ENCODE measurements at places on chromosomes 16 and 17. TPM values are rescaled to one million over a fixed set of nuclear protein-coding genes. Genes with fewer than 3 reads are reported as not detected.

GRCh38 chr17:63140255-63140654 lies 174.2 kb downstream of the TANC2 start:
- DNase-seq, result peak; percentile 70

DNA sequence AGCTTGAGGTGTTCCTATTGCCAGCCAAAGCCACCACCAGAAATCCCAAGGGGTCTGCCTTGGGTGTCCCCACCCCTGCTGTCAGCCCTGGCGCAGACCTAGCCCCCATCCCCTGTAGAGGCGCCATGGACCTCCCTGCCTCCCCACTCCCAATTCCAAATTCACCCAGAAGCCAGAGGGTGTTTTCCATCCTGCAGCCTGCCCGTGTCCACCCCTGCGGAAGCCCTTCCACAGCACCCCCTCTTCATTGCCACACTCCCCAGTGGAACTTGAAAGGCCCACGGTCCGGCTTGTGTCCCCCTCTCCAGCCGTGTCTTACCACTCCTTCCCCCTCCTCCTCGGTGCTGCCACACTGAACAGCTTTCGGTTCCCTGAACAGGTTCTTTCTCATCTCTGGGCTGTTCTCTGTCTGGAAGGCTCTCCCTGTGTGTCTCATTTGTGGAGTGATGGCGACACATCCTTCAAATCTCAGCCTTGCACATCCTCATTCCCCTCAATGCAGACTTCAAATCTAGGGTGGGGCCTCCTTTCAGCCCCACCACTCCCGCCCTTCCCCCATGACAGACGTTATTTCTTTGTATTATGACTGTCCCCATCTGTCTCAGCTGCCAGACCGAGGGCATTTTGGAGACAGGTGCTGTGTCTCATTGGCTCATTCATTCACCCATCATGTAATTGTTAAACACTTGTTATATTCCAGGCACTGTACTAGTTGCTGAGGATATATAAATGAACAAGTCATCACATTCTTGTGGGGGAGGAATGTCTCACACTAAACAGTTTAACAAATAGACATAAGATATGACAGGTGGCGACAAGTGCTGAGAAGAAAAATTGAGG lies 36.3 kb downstream of the ADGRG5 start:
- DNase-seq, result no peak

GRCh38 chr16:20944861-20945574 lies 44.4 kb downstream of the LYRM1 start:
- DNase-seq, result no peak

The APOBR gene
- not detected for total RNA-seq

DNA sequence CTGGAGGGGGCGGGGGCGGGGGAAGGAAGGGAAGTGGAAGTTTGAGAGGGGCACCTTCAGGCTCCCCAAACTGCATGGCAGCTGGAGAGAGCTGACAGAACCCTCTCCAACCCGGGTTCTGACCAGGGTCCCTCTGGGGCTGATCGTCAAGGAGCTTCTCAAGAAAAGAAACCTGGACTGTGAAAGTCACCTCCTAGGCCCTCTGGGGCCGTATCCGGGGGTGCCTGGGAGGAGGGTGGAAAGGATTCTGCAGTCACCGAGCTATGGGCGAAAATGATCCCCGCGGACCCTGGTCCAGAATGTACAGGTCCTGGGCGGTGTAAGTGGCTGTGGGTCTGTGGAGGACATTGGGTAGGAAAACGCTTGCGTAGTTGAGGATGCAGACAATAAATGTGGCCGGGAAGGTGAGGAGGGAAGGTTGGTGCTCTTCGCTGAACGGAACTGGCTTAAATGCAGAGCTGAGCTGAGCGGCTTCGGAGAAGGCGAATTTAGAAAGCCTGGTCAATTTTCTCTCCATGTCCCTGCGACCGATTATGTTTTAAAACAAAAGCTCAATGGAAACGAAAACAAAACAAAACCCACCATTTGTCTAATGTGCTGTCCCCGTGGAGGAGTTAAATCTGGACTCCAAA lies 3.6 kb upstream of the LHX1 start:
- no peak for DNase-seq

DNA sequence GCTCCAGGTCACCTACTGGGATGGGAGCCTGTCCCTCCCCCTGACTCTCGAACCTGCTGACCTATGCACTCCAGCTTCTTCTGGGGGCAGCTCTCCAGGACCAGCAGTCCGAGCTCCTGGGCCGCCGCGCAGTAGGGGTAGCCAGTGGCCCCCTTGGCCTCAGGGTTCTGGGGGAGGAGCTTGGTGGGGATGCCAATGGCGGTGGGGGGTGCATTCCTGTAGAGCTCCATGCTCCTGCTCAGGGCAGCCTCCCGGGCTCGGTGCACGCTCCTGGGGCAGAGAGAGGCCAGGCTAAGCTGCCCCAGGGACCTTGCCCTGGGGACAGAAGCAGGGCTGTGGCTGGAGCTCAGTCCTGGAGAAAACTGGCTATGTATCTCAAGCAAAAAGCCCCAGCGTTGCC lies 7.7 kb upstream of the SPATA2L start:
- DNase-seq, result no peak

The TMEM114 gene
- total RNA-seq, result not detected

GRCh38 chr17:16191604-16192003 lies 23.7 kb downstream of the NCOR1 start:
- no peak for DNase-seq

GRCh38 chr17:7856011-7856810 lies 1.1 kb downstream of the NAA38 start:
- DNase-seq, result peak; percentile 54

The LRRC45 gene
- 13.4 TPM for total RNA-seq

The CHST5 gene
- under 0.01 TPM for total RNA-seq

GRCh38 chr17:12967962-12968361 lies 49.9 kb downstream of the ELAC2 start:
- no peak for DNase-seq

The CES4A gene
- total RNA-seq, result 1.9 TPM

DNA sequence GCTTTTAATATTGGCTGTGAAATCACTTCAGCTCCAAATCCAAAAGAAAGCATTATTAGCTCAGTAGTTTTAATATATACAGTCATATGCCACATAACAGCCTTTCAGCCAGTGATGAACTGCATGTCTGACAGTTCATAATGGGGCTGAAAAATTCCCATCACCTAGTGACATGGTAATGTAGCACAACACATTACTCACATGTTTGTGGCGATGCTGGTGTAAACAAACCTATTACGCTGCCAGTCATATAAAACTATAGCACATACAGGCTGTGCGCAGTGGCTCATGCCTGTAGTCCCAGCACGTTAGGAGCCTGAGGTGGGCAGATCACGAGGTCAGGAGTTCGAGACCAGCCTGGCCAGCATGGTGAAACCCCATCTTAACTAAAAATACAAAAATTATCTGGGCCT lies 92.2 kb downstream of the TUBD1 start:
- peak; percentile 96 for DNase-seq

DNA sequence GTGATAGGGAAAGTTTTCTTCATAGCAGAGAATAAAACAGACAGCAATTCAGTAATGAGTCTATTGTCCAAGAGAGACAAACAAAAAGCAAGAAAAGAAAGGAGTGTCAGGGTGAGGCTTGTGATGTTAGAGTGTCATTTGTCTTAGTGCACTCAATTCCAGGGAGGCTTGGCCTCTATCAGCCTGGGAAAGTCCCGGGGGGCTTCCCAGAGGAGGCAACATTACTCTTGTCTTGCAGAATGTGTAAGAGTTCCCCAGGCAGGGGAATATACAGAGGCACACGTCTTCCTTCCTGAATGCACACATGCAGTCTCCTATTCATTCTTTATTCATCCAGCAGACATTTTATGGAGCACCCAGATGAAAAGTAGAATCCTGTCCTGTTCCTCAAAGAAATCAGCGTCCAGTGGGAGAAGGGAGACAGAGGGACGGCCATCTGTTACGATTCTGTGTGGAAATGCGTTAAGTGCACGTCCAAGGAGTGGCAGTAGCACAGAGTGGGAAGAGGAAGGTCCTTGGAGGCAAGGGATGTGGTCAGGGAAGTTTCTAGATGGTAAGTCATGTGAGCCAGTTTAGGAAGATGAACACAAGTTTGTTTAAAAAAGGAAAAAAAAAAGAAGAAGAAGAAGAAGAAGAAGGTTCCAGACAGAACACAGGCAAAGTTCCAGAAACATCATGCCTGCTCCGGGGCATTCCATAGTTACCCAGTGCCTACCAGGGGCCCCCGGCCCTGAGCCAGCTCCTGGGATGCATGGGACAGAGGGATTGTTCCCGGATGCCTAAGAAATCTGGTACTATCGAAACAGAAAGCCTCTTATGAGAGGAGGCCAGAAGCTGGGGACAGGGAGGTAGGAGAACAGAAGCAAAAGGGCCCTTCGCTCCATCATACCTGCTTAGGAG lies 21.1 kb downstream of the CACNG4 start:
- DNase-seq, result no peak

DNA sequence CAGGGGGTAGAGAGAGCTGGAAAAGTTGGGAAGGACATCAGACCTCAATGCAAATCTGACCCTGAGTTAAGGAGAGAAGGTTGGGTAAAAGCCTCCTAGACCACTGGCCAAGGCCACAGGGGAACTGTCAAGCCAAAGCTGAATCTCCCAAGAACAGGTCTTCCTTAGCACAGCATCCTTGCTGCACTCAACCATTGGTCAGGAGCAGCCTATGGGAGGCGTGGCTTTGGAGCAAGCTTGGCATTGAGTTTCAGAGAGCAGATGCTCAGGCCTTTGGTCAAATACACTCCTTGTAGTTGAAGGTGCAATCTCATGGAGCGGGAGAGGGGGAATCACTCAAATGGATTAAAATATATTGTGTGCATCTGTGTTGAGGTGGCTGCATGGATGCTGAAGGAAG lies 21.8 kb downstream of the SOX9 start:
- DNase-seq, result no peak

GRCh38 chr16:66601471-66601870 lies 3.0 kb upstream of the CMTM3 start:
- no peak for DNase-seq

The GAST gene
- total RNA-seq, result not detected

The C17orf100 gene
- total RNA-seq, result 0.43 TPM

The ANKRD40CL gene
- not detected for total RNA-seq

The PRAC1 gene
- total RNA-seq, result not detected

DNA sequence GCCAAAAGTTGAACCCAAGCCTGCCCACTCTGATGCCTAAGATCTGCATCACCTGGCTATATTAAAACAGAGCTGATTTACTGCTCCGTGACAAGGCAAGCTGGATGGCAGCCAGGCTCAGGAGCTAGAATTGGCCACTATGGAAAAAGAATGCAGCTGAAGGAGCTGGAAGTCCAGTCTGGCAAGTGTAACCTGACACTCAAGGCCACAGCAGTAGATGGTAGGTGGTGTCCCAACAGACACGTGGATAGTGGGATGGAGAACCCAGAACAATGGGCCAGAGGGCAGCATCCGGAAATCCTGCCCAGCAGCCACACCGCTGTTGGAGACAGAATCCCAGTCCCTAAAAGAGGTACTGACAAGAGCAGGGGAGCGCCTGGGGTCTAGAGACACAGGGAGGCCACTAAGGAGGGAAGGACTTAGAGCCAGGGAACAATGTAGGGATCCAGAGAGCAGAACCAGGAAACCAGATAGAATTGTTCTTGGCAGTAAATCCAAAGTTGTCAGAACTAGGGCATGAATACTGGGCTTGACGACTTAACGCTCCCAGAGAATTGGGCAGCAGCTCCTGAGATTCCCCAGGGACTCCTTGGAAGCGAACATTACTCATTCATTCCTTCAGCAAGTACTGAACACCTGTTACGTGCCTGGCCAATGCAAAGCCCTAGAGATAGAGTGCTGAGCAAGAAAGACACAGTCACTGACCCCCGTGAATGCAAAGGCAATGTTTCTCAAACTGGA lies 85.7 kb downstream of the CDYL2 start:
- DNase-seq, result peak; percentile 31

GRCh38 chr17:61729690-61730268 lies 133.5 kb downstream of the BRIP1 start:
- peak; percentile 30 for DNase-seq

DNA sequence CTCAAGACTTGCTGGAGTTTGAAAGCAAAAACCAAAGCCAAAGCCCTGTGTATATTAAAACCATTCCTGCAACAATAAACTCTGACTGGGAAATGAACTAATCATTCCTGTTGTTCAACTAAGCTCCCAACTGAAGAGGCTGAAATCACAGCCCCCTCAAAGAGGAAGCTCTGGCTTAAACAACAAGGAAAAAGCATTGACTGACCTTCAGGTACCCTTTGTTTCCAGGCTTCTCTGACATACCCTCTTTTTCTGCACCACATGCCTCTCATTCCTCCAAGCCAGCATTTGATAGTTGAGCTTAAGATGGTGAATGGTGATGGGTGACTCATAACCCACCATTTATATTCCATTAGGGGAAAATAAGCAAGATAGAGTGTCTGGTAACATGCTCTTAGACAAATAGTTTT lies 470.9 kb upstream of the SOX9 start:
- DNase-seq, result peak; percentile 27

The SLC9A5 gene
- 1.9 TPM for total RNA-seq

DNA sequence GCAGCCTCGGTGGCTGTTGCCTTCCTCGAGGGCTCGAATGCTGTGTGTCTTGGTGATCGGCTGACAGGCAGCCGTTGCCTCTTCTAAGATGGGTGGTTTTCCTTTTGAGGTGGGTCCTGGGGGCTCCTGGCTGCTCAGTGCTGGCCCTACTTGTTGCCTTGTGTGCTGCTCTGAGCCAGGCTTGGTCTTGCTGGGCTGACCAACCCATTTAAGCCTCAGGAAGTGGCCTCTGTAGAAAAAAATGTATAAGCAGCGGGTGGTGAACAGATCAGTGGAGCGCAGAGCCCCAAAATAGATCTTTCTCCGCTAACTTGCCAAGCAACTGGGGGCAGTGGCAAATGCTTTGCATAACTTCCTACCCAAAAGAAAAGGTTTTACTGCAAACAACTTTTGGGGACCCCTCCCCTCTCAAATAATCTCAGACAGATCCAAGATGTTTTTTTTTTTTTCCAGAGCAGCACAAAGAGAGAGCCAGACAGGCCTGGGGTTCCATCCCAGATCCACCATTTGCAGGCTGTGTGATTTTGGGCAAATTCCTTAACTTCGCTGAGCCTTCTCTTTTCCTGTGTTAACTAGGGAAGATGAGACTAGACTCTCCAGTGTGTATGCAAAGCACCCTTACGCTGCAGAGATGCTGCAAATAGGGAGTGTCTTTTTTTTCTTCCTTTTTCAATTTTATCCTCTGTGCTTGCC lies 42.5 kb downstream of the PLCG2 start:
- no peak for DNase-seq

The NEUROD2 gene
- not detected for total RNA-seq

The CACNB1 gene
- 7.7 TPM for total RNA-seq

GRCh38 chr17:74694081-74694480 lies 18.6 kb downstream of the CD300LF start:
- no peak for DNase-seq

- DNase-seq, result no peak
These were observed 24.4 kb upstream of the SEC14L1 start for GRCh38 chr17:77116371-77116860.

DNA sequence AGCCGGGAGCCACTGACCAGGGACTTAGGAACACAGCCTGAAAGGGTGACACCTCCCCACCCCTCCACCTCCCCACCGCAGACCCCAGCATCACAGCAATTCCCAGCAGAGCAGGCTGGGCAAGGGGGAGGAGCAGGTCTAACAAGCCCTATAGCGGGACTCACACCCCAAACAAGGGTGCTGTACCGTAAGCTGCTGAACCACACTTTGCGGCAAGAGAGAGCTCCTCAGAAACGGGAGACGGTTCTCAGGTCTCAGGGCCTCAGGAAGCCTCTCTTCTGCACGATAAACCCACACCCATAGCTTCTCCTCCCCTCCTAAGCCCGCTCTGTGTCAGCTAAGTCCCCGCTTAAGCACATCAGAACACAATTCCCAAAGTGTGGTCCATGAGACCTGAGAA lies 11.7 kb upstream of the COTL1 start:
- no peak for DNase-seq

- no peak for DNase-seq
These were observed 3.8 kb downstream of the HOXB2 start for GRCh38 chr17:48541036-48541576.

The TELO2 gene
- 21.6 TPM for total RNA-seq

The C17orf107 gene
- total RNA-seq, result 3.9 TPM
